ENCODE measurements at places on chromosomes 7 and 10.

DNA sequence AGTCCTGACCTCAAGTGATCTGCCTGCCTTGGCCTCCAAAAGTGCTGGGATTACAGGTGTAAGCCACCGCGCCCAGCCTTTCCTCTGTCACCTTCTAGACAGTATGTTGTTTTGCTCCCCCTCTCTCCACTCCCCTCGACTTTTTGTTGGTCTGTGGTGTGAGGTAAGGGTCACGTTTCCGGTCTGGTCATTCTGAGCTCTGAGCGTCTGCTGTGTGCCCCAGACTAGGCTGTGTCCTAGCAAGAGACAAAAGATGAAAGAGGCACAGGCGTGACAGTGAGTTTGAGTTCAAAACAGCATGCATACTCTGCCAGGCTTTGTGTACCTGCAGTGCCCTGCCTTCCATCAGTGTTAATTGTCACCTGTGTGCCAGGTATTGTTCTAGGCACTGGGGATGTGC lies 87.4 kb upstream of the PPIF start:
- DNase-seq: no peak

GRCh38 chr7:50662996-50663395 lies 97.8 kb upstream of the DDC start:
- no peak for DNase-seq

- no peak for DNase-seq
Observed at GRCh38 chr10:91115618-91116390, 104.7 kb upstream of the PCGF5 start.

DNA sequence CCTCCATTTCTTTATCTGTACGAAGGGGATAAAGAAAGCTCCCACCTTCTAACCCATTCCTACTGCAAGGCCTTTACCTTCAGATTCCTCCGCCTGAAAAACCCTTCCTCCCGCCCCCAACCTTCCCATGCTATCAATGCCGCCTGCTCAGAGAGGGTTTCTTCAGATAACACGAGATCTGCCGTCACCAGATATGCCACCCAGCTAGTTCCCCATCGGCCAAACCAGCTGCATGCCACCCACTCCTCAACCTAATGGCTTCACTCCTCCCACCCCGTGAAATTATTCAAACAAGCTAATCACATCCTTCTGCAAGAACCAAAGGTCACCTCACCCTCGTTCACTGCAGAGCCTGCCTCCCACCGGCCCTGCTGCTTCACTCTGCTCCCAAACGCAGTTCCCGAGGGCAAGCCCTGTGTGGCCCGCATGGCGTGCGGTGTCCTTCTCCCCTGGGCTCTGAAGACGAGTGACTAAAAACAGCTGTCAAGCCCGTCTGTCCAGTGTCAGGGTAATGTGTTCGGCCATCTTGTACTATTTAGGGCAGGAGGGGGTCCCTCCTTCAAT lies 46.8 kb upstream of the TMEM213 start:
- no peak for DNase-seq

DNA sequence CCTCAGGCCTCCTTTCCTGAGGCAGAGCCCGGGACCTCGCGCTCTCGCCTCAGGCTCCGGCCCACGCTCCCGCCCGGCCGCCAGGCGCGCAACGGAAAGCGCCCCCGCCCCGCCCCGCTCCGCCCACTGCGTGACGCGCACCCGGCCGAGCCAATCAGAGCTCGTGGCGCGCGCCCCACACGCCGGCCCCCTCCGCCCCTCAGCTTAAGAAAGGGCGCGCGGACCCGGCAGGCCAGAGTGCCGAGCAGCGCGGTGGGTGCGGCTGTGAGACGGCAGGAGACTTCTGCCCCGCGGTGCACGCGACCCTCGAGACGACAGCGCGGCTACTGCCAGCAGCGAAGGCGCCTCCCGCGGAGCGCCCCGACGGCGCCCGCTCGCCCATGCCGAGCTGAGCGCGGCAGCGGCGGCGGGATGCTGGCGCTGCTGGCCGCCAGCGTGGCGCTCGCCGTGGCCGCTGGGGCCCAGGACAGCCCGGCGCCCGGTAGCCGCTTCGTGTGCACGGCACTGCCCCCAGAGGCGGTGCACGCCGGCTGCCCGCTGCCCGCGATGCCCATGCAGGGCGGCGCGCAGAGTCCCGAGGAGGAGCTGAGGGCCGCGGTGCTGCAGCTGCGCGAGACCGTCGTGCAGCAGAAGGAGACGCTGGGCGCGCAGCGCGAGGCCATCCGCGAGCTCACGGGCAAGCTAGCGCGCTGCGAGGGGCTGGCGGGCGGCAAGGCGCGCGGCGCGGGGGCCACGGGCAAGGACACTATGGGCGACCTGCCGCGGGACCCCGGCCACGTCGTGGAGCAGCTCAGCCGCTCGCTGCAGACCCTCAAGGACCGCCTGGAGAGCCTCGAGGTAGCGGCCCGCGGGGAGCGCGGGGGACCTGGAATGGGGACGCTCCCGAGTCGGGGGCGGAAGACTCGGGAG lies at the start of gene NPTX2:
TSS of gene NPTX2 (plus strand) at position 235 of the 909 bp plus-strand sequence. CDS start at position 412, 177 bp downstream.
- no peak for DNase-seq

DNA sequence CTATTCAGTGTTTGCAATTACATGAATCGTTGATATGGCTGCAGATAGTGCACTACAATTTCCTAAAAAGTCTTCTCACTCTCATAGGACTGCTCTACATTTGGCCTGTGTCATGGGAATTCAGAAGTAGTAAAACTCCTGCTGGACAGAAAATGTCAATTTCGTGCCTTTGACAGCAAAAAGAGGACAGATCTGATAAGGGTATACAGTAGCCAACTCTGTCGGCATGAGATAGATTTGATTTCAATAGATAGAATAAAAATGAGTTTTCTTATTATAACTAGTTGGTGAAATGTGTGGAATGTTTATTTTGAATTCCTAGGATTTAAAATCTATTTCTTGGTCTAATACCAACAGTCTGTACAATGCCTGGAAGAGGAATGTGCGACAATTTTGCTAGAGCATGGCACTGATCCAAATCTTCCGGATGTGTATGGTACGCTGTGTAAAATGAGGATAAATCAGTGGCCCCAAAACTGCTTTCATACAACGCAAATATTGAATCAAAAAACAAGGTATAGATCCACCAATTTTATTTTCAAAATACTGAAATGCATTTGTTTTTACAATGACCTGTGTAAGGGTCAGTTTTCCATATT lies 133.5 kb upstream of the CDK13 start:
- DNase-seq: no peak

DNA sequence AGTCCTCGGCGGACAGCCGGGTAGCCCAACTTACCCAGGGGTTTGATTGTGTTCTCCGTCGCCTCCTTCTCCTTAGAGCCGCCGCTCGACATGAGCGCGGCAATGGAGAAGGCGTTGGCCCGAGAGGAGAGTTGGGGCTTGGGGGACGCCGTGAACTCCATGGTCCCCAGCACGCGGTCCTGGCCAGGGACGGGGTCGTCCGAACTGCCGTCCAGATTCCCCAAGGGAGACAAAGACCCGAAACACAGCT lies 515 bp downstream of the TBX20 start:
- no peak for DNase-seq

DNA sequence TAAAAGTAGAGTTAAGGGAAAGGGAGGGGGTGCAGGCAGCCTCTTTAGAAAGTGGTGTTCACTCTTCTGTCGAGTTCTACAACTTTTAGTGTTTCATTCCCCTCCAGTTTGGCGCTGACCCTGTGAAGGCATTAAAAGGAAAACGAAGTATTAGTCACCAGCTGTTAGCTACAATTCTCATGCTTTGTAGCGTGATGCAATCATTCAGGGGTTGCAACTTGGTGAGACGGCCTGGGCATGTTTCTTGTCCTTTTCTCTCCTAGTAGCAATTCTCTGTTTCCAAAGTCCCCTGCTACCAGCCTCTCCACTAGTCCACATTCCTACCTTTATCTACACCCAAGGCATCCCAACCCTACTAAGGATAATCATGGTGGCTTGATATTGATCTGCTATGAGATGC lies 33.7 kb upstream of the DGKI start:
- DNase-seq: peak; percentile 57

DNA sequence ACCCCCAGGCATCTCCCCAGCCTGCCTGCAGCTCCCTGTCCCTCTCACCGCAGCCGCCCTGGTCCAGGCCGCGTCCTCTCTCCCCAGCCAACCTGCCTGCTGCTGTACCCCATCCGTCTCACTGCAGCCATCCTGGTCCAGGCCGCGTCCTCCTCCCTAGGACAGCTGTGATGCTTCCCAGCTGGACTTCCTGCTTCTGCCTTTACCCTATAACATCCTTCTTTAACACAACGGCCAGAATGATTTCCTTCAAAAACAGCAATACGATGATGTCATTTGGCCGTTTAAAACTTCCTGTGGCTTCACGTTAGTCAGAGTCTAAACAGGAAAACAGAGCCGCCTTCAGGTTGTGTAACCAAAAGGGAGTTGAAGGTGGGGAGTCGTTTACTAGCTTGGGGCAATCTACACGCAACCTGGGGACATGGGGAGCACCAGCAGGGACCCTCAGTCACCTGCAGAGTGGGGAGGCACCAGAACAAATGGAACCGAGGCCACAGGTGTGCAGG lies 32.2 kb upstream of the ZFAND2A start:
- DNase-seq: peak; percentile 35

GRCh38 chr7:149642589-149642988 lies 130.8 kb downstream of the ZNF467 start:
- DNase-seq: no peak

DNA sequence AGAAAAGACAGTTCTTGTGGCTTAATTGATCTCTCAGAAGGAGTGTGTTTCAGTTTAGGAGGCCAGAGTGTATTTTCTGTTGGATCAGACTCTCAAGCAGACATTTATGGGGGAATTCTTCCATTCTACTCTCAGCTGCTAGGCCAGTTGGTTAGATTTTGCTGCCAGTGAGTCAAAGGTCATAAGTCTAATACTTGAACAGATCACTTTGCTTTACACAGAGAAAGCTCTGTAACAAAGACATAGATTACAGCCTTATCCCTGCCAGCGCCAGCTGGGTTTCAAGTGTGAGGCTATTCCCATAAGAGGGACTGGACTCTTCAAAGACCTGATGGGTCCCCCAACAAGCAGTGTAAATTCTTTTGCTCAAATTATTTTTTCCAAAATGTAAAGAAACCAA lies 145.6 kb upstream of the SEMA3C start:
- DNase-seq: no peak

GRCh38 chr10:96456296-96456840 lies 57.4 kb downstream of the TLL2 start:
- DNase-seq: no peak

- DNase-seq: no peak
Observed at GRCh38 chr7:130207033-130207432, 627 bp upstream of the SSMEM1 start.

DNA sequence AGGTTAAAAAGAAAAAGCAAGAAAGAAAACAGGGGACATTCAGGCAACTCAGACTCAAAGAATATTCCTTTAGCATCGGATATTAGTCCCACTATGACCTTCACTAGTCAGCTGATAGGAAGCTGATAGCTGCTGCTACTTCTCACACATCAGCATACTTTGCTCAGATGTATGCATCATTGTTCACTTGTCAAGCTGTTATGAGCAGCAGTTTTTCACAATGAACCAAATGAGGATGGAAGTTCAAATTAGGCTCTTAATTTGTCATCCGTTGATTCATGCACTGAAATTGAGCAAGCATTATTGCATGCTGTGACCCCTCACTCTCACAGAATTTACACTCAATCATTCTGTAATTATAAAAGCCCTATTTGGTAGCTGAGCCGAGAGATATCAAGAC lies 257.7 kb downstream of the SNX13 start:
- no peak for DNase-seq

DNA sequence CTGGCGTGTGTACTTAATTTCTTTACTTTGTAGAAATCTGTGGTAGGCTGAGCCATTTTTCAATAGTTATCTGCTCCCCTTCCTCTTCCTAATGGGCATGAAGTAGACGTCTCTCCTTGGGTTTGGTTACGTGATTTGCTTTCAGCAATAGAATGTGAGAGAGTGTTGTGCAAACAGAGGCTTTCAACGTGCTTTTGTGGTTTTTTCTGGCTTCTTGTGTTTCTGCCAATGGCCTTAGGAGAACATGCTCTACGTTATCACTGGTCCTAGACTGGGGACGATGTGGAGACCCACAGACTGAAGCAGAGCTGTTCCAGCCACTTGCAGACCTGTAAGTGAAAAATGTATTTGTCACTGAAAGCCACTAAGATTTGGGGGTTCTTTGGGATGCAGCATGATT lies 107.2 kb upstream of the NPTX2 start:
- DNase-seq: no peak

- DNase-seq: no peak
Observed at GRCh38 chr10:67095531-67095930, 169.7 kb downstream of the LRRTM3 start.

DNA sequence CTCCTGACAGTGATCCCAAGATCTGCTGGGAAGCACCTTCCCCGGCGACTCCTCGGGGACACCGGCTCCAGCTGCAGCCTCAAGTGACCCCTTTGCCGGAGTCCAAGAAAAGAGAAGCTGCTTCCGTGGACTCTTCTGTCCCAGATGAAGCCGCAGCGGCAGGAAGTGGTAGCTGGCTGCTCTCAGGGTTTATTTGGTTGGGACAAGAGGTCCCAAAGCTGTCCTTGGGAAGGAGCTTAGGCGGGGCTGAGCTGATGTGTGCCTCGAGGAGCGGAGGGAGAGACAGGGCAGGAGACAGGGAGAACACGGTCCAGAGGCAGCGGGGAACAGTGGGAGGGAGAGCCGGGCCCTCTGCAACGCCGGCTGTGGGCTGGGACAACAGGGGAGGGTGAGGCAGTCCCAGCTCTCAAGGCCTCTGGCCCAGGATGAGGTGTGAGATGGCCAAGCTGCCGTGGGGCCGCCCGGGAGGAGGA lies 13.1 kb upstream of the FAM20C start:
- no peak for DNase-seq

- DNase-seq: no peak
Observed at GRCh38 chr7:43480581-43480980, 102.3 kb upstream of the STK17A start.

- no peak for DNase-seq
Observed at GRCh38 chr10:12958546-12959110, 42.9 kb downstream of the CCDC3 start.

DNA sequence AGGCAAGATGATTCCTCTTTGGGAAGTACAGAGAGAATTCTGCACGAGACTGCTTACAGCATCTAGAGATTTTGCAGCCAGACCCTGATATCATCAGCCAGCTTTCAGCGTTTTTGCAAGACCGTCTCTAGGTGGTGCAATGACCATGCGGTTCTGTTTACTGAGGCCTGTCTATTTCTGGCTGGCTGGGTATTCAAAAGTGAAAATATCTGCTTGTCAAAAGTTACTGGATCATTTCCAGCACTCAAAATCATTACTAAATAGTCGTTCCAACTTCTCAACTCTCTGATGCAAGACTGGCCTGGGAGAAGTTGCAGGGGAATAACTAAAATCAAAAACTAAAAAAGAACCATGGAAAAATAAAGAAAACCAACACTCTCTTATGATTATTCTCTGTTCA lies 240.1 kb downstream of the ELMO1 start:
- no peak for DNase-seq

- no peak for DNase-seq
Observed at GRCh38 chr10:118516716-118517115, 78.7 kb downstream of the PRLHR start.

GRCh38 chr7:143484119-143484518 lies 6.4 kb downstream of the TAS2R41 start:
- no peak for DNase-seq

DNA sequence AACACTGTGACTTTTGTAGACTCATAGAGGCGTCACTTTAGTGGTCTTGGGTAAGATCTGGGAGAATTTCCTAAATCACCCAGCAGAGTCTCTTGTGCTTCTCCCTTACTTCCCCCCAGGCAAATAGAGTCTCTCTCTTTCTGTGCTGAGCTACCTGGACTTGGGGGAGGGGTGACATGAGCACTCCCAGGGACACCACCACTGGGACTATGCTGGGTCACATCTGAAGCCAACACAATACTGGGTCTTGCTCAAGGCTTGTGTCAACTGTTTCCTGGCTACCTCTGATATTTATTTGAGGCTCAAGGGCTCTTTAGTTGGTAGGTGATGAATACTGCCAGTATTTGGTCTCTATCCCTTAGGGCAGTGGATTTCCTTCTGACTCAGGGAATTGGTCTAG lies 214.6 kb upstream of the TPK1 start:
- DNase-seq: no peak
